ENCODE measurements at places on chromosomes 3 and 15.

DNA sequence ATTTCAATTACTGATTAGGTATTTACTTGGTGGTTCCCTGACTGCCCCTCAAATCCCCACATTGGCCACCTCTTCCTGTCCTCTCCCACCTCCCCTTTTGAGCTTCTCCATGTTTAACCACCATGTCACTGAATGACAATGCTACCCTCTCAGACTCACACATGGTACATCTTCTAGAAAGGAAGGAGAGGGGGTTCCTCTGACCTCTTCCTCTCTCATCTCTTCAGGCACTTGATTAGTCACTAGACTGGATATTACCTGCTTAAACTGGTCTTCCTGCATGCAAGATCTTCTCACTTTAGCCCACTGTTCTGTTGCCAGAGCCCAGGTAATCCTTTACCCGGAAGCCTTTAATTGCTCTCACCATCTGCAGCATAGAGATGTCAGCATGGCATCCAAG is 64.9 kb downstream of the DIPK2A start:
- DNase-seq: no peak

DNA sequence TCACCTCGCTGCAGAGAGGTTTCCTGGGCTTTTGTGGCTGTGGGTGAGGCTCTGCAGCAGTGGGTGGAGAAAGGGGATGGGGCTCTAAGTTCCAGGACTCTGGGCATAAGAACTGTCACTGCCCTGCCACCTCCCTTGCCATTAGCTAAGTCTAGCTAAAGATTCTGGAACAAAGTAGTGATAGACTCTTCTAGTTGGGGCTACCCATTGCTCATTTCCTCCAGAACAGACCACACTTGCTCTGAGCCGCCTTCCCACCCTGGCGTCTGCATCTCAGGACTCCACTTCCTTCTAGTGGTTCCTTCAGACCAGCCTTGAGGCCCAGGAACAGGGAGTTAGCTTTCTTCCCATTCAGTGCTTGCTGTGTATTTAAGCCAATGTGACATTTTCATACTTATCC is 7.5 kb downstream of the ARHGAP31 start:
- DNase-seq: no peak

DNA sequence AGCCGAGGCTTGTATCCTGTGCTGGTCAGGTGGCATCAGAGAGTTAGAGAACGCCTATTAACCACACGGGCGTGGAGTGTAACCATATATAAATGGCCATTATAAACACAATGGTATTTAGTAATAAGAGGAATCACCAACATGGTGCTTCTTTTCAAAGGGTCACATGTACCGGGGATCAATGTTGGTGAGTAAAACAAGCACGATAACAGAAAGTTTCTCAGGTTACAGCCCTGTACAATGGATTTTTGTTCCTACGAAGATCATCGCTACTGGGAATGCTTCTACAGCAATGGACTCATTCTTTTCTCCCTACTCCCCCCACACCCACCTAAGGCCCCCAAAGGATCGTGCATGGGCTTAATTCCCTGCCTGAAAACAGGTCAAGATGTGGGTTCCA is 42.5 kb downstream of the MEIS2 start:
- no peak for DNase-seq

DNA sequence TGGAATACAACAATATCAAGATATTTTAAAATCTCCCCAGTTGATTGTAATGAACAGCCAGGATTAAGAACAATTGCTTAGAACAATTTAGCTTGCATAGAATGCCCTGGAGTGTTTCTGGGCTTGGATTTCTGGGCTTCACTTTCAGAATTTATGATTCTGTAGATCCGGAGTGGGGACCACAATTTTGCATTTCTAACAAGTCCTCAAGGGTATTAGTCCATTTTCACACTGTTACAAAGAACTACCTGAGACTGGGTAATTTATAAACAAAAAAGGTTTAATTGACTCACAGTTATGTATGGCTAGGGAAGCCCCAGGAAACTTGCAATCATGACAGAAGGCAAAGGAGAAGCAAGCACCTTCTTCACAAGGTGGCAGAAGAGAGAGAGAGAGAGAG is 54.3 kb upstream of the MYRIP start:
- no peak for DNase-seq

DNA sequence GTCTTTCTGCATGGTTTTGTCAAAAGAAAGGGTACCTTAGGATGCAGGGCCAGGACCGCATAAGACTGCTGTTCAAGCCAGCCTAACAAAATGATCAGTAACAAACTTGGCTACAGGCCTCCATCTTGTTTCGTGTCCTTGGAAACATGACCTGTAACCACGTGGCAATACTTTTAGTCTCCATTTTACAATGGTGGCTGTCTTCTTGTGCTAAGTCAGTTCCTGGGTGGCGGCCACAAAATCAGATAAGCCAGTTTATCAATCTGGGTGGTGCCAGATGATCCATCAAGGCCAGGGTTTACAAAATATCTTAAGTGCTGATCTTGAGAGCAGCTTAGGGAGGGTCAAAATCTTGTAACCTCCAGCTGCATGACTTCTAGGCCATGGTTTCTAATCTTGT is 57.1 kb upstream of the GK5 start:
- no peak for DNase-seq

- no peak for DNase-seq
Measured at GRCh38 chr3:133401374-133402135, 1.7 kb downstream of the BFSP2 start.

DNA sequence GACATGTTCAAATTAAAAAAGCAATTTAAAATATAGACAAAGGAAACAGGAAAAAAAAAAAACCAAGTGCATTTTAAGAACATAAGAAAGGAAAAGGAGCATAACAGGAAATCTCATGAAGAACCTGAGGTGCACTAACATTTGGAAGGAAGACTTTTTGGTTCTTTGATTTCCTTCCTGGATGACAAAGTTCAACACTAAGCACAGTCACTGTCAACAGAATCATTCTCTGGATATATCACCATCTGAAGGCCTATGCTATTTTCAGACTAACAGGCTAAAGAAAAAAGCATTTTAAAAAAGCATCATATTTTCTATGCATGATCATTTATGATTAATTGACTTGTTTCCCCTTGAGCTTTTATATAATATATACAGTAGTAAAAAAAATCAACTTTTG is 349.6 kb downstream of the PLCL2 start:
- DNase-seq: no peak

- DNase-seq: no peak
Measured at GRCh38 chr3:64809086-64809485, 121.3 kb upstream of the ADAMTS9 start.

DNA sequence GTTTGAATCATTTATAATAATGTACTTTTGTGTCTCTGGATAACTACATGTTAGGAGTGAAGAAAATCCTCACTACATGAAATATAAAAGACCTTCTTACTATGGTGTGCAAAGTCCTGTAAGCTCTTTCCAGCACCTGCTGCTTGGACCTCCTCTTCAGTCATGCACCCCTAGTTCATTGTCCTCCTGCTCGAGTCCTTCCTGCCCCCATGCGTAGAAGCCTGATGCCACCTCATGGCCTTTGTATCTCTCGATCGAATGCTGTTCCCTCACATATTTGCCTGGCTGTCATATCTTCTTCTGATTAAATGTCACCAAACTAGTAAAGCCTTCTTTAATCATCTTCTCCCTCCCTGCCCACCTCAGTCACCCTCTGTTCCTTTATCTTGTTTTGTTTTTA is 49.9 kb upstream of the SUCLG2 start:
- no peak for DNase-seq

DNA sequence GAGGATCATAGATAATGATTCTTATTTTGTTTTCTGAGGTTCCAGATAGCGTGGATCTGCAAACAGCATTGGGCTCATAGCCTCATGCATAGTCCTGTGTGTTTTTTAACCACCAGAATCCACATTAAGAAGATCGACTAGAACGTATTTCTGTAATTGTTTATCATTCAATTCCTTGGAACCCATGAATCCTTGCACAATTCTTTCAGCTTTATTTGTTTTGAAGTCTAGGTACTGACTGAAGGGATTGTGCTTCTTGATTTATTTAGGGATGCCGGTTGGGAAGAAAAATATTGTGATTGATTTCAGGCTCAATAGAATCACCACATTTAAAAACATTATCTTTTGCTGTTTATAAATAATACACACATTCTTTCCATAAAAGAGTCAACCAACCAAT is 314.6 kb upstream of the ZNF717 start:
- no peak for DNase-seq

All from A549 (cell line).